ENCODE measurements at places on chromosomes 1 and 21.
A peak's percentile ranks its signal among the peaks of the same experiment; 100 is the strongest.

DNA sequence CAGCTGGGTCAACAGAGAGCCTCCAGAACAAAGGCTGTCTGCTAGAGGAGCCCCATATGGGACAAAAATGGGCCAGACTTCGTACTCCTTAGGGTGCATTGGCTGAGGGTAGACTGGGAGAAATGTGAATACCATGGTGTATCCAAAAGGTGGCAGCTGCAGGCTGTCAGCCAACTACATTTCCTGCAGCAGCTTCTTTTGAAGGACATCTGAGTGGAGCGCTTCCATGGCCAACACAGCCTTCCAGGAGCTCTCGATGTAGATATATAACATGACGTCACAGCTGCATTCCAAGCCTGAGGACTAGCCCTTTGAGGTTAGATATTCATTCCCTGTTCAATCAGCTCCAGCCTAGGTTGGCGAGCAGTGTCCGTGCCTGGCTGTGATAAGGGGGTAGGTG lies 107.7 kb downstream of the MAB21L3 start:
- no peak for DNase-seq

DNA sequence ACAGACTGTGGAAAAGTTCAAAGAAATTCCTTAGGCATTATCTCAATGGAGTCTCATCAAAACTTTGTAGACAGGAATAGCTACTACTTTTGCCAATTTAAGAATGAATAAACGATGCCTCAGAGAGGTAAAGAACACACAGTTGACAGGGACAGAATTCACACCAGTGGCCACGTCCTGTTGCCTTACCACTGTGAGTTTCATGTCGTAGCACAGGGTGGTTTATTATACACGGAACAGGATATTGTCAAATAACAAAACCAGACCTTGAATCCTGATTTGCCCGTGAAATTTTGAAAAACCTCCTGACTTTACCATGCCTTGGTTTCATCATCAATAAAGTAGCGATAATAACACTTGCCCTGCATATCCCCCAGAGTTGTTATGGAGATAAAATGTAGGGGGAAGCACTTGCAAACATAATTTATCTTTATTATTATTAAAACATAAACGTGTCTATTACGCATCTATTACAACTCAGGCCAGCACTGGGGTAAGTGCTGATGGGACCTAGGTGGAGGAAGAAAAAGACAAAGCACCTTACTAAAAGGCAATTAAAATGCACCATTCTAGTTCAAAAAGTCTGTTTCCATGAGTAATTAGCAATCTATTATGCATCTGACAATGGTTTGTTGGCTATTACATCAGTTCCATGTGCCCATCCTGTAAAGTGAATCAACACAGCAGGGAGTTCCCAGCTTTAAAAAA lies 408.1 kb upstream of the RUNX1 start:
- DNase-seq: no peak

DNA sequence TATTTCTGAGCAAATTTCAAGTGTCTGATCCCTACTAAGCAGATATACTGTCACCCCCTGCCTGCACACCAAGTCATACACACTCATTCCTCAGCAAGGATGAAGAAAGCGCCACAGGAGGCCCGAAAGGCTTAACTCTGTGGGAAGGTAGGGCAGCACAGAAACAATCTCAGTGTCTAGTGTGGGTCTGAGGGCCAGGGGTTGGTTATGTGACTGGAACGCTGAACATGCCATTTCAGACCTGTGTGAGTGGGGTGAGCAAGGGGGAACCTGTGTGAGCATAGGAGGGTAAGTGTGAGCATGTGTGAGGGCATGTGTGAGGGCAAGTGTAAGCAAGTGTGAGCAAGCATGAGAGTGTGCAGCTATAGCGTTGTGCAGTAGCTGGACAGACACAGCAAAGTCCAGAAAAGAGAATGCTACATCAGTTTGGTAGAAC lies 6.2 kb downstream of the ITPKB start:
- no peak for DNase-seq

GRCh38 chr1:231550448-231550781 lies 21.9 kb downstream of the TSNAX start:
- no peak for DNase-seq

- DNase-seq: no peak
These were observed 426.1 kb downstream of the PTPRC start for GRCh38 chr1:199064971-199065370.

- peak; percentile 89 for DNase-seq
These were observed 14.1 kb downstream of the AZIN2 start for GRCh38 chr1:33094971-33095604.

GRCh38 chr1:42328916-42329496 lies 6.0 kb downstream of the FOXJ3 start:
- DNase-seq: no peak

DNA sequence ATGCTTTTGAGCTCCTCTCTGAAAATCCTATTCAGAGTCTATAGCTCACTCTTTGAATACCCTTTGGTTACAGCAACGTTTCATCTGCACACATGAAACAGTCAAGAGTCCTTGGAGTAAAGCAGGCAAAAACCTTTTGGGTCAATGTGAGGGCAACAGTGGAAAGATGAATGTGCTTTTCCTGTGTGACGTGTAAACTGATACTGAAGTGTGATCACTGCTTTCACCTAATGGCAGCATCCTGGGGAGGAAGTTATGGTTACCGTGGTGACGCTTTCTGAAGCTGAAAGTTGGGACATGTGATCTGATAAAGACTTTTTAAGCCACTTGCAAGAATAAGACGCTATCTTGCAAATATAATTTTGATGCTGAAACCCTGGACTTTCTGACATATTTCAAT lies 160.0 kb downstream of the SEC16B start:
- peak; percentile 28 for DNase-seq

GRCh38 chr1:237677979-237678378 lies 212.7 kb downstream of the ZP4 start:
- DNase-seq: peak; percentile 47

DNA sequence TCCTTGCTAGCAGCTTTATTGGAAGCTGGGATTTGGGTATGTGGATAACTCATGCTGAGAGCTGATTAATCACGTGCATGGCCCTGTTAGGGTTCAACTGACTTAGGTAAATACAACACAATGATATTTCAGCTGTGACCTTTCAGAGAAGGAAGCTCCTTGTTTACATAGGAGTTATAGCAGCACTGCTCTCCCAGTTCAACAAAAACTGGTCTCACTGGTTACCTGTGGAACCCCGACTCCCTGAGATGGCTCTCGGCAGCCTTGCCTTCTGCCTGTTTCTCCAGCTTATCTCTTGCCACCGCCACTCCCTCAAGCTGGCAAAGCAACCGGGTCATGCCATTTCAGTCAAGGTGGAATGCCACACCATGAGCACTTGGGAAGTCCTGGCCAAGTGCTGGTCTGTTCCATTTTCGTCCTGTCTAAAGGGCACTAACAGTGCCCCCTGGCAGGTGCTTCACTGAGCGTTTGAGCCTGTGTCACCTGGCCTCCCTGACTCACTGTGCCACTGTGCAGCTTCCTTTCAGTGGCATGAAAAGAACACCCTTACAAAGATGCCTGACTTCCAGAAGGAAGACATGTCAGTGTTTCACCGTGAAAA lies 31.6 kb downstream of the DOP1B start:
- no peak for DNase-seq

GRCh38 chr1:27951396-27951795 lies 8.4 kb upstream of the XKR8 start:
- DNase-seq: no peak

DNA sequence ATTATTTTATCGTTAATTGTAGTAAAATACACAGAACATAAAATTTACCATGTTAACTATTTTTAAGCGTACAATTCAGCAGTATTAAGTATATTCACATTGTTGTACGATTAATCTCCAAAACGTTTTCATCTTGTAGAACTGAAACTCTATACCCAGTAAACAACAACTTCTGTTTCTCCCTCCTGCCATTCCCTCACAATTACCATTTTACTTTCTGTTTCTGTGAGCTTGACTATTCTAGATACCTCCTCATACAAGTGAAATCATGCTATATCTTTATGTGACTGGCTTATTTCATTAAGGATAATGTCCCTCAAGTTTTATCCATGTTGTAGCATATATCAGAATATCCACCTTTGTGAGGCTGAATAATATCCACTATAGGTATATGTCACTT lies 156.8 kb downstream of the ST6GALNAC3 start:
- DNase-seq: no peak

DNA sequence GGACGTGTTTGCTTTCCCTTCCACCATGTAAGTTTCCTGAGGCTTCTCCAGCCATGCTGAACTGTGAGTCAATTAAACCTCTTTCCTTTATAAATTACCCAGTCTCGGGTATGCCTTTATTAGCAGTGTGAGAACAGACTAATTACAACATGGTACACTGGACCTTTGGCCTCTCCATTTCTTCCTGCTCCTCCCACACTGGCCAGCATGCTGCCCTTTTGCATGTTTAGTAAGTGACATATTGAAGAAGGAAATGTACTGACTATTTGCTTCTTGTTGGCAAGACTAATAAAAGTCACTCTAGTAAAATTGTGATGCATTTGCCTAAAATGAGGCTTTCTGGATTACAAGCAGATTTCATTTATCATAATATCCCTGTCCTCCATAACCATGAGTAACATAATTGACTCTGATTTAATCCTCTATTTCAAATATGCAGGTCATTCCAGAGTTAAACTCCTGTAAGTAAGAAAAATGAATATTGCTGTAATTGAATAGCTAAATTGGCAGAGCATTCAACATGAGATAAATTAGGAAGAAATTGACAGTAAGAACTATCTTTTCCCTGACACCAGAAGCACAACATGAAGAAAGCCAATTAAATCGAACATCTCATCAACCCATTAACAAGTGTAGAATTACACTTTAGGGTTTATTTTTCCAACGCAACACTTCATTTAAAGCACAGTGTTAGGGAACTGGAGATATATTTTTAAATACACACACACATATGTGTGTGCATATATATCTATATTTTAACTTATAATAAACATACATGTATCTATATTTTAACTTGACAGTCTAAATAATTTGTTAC lies 427.8 kb upstream of the ZP4 start:
- no peak for DNase-seq

- no peak for DNase-seq
These were observed 11.2 kb upstream of the SLC35E2B start for GRCh38 chr1:1703796-1704195.

DNA sequence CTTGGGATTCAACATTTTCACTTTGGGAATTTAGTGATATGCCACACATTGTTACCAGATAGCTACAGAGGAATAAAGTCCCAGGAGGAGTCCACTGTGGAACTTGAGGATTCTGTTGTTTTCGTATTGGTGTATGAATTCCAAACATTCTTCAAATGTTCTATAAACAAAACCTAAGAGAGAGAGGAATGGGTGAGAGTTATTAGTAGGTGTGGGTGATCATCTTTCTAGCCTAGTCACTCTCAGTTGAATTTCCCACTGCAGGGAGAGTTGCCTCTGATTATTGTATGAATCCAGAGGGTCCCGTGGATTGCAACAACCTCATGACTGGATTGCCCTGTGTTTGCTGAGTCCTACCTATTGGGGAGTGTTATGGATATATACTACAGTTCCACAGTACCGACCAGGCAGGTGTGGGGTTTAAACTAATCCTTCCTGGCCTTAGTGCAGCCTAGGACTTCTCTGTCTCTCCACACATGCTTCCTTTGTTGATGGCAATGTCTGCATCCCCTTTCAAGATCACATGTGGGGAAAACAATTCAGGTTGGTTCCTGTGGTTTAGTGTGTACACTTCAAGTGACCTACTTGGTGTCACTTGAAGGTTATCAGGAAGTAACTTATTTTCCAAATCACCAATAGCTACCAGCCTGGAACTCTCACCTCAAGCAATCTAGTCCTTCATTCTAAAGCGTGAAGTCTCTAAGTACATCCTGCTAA lies 91.8 kb downstream of the ADCY10 start:
- DNase-seq: no peak

DNA sequence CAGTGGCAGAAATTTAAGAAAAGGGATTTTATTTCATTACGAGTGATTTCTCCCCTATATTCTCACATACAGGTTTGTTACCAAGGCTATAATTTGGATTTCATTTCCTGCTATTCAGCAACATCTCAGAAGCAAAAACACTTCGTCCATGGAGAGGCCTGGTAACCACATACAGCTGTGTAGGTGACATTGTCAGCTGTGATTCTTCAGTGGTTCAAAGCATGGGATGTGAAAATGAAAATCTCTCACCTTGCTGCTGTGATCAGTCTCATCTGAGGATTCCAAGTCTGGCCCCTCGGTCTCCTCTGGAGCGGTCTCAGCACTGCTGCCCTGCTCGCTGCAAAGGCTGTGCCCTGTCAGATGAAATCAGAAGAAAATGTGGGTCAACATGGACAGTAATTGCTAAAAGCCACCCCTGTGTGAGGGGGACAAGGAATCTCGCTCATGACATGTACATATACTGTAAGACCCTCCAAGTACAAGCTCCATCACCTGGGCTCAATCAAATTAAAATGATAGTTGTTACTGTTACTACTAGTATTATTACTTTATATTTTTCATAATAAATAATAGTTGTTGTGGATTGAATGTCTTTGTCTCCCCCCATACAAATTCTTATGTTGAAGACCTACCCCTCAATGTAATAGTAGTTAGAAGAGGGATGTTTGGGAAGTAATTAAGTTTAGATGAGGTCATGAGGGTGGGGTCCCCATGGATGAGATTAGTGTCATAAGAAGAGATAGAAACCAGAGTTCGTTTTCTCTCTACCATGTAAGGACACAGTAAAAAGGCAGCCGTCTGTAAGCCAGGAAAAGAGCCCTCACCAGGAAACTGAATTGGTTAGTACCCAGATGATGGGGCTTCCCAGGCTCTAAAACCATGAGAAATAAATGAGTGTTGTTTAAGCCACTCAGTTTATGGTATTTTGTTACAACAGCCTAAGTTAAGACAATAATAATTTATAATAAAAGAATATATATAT lies 126.7 kb upstream of the KRTAP19-8 start:
- peak; percentile 43 for DNase-seq

DNA sequence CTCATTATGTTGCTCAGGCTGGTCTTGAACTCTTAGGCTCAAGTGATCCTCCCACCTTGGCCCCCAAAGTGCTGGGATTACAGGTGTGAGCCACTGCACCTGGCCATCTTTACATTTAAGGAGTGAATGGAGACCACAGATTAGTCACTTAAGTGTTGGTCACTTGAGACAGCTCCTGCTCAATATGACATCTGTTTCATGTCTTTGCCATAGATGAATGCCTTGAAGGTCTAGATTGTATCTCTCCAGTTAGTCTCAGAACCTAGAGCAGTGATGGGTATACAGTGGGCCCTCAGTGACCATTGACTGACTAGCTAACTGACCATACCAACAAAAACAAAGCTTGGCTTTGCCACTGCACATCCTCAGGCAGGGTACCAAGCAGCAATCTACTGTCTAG lies 15.3 kb downstream of the BCL9 start:
- DNase-seq: no peak
